Stimulated activated naive CD4-positive, alpha-beta T cell treated with Interleukin-2 at 50 U/mL for 16 hours (primary cell): ENCODE measurements at places on chromosomes 7 and 10.
A peak's percentile ranks its signal among the peaks of the same experiment; 100 is the strongest.

DNA sequence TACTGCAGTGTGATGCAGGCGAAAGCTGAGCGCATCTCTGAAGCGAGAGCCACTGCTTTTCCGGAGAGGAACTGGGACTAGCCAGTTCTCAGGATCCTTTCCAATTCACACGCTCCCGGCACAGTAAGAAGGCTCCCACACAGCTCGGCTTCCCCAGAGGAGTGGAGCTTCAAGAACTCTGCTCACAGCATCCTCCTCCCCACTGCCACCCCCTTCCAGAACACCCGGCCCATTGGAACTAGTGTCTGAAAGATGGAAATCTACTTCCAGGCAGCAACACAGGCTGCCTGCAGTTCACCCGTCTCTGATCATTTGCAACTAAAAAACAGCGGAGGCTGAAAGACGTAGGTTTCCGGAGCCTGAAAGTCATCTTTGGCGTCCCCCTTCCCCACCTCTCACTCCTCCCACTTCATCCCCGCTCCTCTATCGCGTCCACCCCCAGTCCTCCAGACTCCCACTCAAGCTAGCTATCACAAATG, at the start of gene DGKB:
TSS of gene DGKB (minus strand) at position 163 of the 479 bp plus-strand sequence.
- DNase-seq: no peak

GRCh38 chr7:80215734-80216133, 81.1 kb downstream of the GNAI1 start:
- DNase-seq: no peak

DNA sequence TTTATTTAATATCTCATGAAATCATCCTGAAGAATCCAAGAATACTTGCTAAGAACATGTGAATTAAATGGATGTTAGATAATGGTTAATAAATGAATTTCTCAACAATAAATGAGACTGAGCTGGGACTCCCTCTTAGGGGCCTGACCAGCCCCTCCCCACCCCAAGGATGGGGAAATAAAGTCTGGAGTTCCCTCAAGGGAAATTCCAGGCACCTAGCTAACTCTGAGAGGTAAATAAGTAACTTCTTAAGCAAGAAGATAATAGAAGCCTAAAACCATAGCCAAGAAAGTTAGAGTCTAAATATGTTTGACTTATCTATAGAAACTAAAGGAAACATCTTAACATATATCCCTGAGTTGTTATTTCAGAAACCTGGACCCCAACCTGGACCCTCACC, 32.2 kb upstream of the PPP1R9A start:
- no peak for DNase-seq

DNA sequence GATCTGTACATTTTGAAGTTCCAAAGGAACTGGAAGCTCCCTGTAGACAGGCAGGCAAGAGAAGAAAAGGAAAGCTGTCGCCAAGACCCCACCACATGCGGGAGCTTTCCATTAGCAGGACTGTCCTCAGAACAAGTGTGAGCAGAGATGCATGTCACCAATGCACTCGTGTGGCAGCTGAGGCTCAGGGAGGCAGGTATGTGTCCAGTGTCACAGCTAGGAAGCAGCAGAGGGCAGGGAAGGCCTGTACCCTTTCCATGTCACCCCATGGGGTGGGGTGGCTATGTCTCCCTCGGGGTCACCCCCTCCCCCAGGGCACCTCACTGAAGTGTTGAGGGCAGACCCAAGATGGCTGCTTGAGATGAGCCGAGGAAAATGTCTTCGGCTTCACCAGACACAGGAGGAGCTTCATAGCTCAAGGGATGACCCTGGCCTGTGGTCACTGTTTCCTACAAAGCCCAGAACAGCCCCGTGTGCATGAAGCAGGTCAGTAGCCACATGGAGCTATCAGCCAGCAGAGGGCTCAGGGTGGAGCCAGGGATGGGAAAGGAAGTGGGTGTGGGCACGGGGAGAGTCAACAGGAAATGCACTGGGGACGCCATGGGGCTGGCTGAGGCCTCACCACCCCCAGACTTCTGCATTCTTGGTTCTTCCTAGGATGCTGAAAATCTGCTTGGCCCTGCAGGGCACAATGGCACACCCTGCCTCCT, 96.6 kb downstream of the FAM53B start:
- DNase-seq: peak; percentile 65

DNA sequence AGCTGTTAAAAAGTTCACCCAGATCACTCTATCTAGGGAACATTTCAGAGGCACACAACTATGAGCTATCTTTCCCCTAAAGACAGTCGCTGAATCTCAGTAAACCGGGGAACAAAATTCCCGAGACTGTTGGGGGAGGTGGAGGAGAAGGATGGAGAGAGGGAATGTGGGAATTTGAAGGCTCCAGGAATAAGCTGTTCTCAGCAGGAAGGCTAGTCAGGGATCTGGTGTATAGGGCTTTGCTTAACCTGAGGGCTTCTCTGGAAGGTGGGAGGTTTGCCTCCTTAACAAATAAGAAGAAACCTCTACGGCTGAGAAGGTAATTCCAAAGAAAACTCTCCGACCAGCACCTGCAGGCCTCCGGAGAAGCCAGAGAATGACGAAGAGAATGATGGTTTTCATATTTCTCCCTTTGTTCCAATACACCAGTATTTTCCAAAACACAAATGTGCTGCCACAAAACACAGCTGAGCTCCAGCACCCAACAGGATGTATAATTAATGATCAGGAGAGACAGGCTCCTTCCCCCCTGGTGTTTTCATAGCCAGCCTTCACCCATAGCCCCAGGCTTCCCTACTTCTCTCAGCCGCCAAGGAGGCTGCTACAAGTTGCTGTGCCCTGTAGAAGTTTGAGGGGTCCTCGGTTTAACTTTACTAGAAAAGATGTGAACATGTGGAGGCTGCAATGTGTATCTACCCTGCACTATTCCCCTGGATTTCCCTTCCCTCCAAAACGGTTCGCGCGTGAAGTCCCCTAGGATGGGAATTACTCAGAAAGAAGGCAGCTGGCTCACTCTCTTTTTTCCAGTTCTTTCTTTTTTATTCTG, 2.0 kb downstream of the KCNMA1 start:
- DNase-seq: no peak

- no peak for DNase-seq
Observed at GRCh38 chr10:85874208-85874607, 492.4 kb downstream of the GRID1 start.

GRCh38 chr10:103493916-103494877, 692 bp downstream of the NEURL1 start:
- peak; percentile 6 for DNase-seq

- no peak for DNase-seq
Observed at GRCh38 chr7:138739859-138740258, 38.7 kb upstream of the SVOPL start.

DNA sequence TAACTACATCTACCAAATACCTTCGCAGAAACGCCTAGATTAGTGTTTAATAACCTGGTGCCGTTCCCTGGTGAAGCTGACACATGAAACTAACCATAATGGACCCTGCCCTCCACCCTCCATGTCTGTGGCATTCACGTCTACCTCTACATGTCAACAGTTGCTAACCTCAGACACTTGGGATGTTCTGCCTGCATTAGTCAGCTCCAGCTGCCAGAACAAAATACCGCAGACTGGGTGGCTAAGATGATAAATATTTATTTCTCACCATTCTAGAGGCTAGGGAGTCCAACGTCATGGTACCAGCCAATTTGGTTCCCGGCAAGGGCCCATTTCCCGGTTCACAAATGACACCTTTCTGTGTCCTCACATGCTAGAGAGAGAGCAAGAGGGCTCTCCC, 118.5 kb upstream of the CHST15 start:
- DNase-seq: no peak

- no peak for DNase-seq
Observed at GRCh38 chr7:113085781-113086390, 741 bp downstream of the GPR85 start.

DNA sequence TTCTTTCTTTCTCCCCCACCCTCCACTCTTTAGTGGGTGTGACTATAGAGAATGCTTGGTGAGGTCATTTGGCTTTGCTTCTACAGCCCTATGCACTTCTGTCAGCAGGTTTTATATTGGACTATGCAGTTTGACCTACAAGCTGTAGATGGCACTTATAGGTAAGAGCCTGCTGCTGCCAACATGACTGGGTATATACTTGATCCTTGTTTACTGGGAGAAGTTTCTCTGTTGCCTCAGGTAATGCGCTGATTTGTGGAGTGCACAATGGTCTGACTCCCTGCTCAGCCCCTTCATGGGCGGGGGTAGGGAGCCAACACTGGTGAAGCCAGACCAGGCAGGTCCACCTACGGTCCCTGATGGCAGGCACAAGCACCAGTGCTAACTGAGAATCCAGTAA, 33.7 kb upstream of the C7orf33 start:
- no peak for DNase-seq

- peak; percentile 21 for DNase-seq
Observed at GRCh38 chr7:35722054-35722849, 27.3 kb upstream of the HERPUD2 start.

DNA sequence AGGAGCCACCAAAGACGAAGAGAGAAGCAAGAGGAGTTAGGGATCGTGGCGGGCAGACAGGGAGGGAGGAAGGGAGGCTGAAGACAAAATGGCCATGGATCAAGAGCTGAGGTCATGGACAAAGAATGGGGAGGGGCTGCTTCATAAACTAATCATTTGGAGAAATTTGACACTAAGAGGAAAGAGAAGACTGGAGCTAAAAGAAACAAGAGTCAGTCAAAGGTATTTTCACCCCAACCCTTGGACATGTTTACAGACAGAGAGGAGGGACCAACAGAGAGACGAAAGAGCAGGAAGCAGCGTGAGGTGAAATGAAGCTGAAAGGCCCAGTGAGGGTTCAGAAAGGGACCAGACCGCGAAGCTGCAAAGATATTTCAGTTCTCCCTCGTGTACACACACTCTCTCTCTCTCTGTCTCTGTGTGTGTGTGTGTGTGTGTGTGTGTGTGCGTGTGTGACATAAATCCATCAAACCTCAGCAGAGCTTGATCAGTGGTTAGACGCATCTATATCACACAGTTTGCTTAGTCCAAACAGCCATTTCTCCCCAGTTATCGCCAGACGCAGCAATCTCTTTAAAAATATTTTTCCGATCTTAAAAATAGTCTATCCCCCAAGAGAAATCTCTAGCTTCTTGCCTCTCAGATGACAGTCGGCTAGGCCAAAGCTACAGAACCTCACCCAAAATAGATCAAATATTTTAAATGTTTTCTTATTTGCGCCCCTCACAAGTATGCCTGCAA, 12.5 kb upstream of the CALD1 start:
- DNase-seq: no peak

GRCh38 chr7:80918909-80919721, at the start of gene SEMA3C:
SEMA3C (minus strand) TSS chr7:80919051; CDS start chr7:80916781, 2,270 bp downstream.
- no peak for DNase-seq

GRCh38 chr10:103246324-103246723, 637 bp downstream of the RPEL1 start:
- no peak for DNase-seq

- no peak for DNase-seq
Observed at GRCh38 chr10:75910032-75910431, 478.6 kb downstream of the LRMDA start.

GRCh38 chr10:49661140-49661856, 18.2 kb upstream of the C10orf53 start:
- no peak for DNase-seq

DNA sequence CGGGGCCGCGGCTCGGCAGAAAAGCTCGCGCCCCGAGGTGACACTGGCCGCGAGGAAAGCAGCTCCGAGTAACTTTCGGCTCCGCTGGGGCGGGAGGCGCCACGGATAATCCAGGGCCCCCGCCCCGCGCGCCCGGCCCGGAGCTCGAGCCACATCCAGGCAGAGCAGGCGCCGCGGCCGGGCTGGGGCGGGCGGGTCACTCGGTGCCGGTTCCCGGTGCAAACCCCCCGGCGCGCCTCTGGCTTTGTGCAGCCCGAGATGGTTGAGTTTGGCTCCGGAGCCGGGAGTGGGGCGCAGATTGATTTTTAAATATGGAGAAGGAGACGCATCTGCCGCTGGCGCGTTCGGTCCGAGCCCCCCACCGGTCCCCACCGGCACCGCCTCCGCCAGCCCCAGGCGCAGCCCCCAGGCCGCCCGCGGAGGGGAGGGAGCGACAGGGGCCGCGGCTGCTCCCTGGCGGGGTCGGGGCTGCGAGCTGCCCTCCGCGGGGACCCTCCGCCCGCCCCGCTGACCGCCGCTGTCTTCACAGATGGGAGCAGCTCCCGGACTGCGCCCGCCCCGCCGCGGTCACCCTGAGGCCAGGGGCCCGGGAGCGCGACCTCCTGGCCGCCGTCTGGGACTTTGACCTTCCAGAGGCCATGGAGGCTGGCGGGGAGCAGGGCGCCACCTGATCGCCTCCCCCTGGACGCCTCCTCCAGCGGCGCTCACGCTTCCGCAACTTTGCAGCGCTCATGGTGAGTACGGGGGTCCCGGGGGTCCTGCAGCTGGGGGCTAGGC, 643 bp downstream of the ADGRA1 start:
- no peak for DNase-seq

DNA sequence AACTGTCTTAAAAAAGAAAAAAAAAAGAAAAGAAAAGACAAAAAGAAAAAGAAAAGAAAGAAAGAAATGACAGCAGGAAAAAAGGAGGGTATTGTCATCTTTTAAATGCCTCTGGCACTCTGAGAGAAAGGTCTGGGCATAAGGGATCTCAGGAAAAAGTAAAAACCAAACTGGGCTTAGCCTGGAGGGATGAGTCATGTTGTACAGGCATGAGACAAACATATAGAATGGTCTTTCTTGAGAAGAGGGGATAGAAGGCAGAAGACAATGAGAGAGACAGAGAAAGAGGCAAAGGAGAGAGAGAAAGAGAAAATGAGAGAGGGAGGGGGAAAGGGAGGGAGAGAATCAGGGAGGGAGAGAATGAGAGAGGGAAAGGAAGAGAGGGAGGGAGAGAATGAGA, 32.3 kb upstream of the KCNMA1 start:
- no peak for DNase-seq

- DNase-seq: no peak
Observed at GRCh38 chr10:44897049-44897448, 14.1 kb upstream of the TMEM72 start.

GRCh38 chr7:48280100-48280499, 108.8 kb downstream of the ABCA13 start:
- DNase-seq: no peak

DNA sequence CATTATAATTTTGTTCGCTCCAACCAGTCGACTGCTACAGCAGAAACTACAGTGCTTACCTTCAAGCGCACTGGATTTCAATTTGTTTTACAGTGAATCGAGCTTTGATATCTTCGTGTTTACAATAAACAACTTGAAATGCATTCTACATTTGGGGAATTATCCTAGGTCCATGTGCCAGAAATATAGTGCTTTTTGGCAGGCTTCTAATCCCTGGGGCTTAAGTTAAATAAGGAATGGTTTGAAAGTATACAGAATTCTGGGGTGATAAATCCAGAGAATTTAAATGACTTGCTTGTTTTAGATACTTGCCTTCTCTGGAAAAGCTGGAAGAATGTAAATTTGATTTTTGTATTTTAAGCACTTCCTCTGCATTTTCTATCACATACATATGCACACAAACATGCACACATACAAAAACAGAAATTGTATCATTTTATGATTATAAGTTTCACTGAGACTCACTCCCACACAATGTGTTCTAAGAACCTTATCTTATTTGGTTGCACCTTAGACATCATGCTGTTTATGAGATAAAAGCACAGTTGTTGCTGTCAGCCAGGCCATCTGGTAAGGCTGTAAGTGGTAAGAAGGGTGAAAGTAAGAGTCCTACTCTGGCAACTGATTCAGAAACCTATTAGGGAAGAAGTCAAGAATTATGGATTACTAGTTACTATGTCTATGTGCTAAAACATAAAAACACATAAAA, 347.2 kb upstream of the KCND2 start:
- no peak for DNase-seq

GRCh38 chr7:19869979-19870378, 96.6 kb upstream of the TMEM196 start:
- DNase-seq: no peak
